ENCODE measurements at places on chromosomes 12 and 14. TPM values are rescaled to one million over a fixed set of nuclear protein-coding genes. Genes with fewer than 3 reads are reported as not detected.

DNA sequence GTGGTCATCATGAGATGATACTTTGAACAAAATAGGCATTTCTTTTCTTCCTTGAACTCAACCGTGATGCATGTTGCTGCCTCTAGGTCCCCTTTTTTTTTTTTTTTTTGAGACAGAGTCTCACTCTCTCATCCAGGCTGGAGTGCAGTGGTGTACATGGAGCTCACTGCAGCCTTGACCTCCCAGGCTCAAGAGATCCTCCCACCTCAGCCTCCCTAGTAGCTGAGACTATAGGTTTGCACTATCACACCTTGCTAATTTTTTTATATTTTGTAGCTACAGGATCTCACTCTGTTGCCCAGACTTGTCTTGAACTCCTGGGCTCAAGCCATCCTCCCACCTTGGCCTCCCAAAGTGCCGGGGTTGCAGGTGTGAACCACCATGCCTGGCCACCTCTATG is 20.6 kb downstream of the DIP2B start:
- no peak for DNase-seq

DNA sequence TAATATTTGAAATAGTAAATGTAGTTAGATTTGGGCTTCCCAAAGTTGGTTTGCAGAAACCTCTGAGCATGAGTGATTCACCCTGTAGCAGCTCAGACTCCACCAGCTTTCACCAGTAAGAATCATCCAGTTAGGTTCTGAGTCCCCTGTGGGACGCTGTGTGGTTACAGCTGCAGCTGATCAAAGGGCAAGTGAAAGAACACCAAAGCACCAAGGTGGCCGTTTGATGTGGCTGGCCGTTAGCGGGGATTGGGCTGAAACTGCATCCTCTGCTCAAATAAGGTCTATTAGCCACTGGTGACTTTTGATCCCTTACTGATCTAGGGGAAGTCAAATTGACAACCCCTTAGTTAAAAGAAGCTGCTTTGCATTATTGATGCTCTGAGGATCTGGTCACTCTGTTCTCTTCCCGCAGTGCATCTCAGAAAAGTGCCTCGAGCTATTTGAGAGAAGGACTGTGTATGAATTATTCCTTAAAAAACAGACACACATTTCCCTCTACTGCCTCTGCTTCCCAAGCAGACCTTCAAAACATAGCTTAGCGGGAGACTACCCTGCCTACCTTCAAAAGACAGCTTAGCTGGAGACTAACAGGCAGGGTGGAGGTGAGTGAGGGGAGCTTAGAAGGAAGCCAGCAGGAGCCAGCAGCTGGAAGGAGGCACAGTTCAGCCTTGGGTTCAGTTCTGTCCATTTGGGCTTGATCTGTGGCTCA is 3.7 kb downstream of the ABHD12B start:
- no peak for DNase-seq

GRCh38 chr14:77040741-77041653 is 12.5 kb upstream of the IRF2BPL start:
- DNase-seq = no peak

GRCh38 chr12:81381951-81382350 is 304.1 kb downstream of the ACSS3 start:
- DNase-seq = no peak

DNA sequence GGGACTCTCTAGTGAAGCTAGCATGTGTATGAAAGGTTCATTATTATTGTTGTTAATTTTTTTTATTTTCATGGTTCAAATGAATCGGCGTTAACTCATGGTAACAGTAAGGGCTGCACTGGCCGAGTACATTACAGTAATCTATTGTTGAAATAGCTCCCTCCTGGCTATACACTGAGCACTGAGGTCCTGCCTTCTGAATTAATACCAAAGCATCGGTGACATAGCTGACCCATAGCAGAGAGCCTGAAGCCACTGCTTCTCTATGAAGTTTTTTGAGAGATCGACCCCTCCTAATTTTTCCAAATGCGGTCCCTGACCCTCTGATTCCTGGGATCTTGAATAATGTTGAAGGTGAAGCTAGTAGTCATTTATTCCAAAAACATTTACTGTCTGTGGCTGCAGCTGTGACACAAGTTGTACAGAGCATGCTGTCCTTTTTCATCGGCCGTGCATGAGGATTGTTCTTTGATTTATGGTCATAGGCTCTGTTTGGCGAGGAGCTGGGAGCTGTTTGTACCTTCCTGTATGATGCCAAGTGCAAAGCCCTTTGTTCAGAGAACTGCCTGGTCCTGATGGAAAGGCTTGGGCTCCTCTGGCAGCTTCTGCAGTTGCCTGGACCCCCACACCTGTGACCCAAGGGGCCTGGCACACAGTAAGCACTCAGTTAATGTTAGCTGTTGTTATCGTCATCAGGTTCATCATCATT is 486.5 kb downstream of the EGLN3 start:
- no peak for DNase-seq

Gene AICDA
- polyA plus RNA-seq = not detected

DNA sequence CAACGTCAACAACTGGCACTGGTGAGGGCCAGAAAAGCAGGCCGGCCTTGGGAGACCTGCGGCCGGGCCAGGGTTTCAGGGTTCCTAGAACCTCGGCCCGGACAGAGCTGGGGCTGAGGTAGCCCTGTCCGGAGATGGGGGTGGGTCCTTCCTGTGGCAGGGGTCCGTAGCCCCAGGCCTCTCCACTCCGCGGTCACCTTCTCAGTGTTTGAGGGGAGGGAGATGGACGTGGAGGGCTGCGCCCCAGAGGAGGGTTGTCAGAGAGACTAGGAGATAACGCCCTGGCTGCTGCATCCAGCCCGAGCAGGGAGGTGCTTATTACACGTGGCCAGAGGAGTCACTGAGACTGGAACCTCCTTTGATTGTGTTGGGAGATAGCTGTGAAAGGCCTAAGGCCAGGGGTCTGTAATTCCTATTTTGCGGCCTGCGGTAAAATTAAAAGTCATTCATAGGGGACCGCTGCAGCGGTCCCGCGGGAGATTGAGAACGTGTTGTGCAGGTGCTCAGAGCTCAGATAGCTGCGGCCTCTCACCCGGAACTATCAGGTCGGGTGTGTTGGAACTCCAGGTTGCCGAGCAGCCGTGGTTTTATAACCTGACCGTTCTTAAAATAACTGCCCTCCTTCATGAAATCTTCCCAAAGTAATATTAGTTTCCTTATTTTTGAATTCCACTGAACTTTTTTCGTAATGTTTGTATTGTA is 507 bp downstream of the AHSA1 start:
- peak; percentile 21 for DNase-seq

- no peak for DNase-seq
Observed at GRCh38 chr14:105439710-105440553, 20.3 kb downstream of the MTA1 start.

Gene PRR13
- 208 TPM for polyA plus RNA-seq

DNA sequence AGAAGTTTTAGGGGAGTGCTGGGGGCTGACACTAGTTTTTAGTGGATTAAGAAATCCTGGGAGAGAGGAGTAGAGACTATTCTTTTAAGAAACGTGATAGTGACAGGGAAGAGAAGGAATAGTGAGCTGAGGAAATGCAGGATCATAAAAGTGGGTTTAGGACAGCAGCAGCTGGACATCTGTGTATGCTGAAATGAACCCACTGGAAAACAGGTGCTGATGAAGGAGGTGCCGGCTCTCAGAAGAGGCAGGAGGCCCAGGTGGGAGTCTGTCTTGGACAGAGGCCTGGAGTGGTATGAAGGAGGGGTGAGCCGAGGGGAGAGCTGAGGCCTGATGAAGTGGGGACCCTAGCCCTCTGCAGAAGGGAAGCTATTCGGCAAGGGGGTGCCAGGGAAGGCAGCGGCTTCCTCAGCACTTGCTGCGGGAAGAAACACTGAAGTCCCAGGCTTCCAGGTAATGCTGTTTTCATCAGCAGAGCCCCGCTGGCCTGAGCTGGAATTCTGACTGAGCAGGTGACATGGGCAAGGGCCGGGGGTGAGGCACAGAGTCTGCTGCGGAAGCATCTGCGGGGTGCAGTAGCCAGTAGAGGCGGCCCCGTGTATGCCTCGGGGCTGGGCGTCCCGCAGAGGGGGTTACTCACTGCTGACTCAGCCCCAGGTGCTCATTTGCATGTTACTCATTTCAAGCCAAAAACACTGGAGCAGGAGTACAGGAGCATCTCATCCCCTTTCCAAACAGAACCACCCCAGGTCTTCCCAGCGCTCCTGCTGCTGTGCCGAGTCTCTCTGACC is 89.7 kb downstream of the TMCC3 start:
- peak; percentile 90 for DNase-seq

Gene NANOG
- polyA plus RNA-seq = not detected

DNA sequence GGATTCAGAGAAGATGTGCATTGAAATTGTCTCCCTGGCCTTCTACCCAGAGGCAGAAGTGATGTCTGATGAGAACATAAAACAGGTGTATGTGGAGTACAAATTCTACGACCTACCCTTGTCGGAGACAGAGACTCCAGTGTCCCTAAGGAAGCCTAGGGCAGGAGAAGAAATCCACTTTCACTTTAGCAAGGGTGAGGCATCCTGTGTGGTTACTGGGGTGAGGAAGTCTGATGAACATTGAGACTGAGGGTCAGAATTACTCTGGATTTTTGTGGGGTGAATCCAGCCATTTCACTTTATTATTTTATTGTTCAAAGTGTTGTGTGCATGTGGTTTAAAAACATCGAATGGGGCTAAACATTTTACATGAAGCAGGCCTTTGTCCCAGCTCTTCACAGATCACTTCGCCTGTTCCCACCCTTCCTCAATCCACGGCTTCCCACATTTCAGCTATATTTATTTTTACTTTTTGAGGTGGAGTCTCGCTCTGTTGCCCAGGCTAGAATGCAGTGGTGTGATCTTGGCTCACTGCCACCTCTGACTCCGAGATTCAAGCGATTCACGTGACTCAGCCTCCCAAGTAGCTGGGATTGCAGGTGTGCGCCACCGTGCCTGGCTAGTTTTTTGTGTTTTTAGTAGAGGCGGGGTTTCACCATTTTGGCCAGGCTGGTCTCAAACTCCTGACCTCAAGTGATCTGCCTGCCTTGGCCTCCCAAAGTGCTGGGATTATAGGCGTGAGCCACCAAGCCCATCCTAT is 40.6 kb downstream of the SUPT16H start:
- DNase-seq = no peak

DNA sequence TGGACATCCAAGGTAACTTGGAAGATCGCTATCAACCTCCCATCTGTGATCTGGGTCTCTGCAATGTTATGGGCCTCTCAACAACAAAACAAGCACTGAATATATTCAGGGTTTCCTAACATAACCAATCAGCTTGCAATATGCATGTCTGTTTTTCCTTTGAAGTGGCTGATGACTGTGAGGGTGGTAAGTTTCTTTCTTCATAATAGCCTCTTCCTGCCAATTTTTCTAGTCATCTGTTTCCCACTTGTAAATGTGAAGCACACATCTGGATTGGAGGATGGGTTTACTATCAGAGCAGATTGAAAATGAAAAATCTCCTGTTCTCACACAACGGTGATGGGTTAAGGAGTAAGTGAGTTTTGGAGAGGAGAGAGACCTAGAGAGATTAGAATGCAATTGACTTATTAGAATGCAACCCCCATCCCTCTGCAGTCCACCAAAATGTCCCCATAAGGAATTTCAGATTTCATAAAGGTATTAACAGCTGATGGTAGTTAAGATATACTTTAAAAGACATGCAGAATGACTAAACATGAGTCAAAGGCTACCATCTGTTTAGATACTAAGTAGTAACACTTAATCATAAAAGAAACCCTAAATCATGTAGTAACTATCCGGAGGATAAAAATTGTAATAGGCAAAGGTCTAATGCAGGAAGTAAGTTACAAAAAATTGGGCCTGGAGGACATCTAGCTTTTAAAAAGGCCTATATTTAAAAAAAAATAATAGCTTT is 58.4 kb upstream of the SAV1 start:
- DNase-seq = peak; percentile 78

GRCh38 chr14:98348505-98348904 is 923.5 kb downstream of the BCL11B start:
- DNase-seq = no peak

Gene COX8C
- not detected for polyA plus RNA-seq

DNA sequence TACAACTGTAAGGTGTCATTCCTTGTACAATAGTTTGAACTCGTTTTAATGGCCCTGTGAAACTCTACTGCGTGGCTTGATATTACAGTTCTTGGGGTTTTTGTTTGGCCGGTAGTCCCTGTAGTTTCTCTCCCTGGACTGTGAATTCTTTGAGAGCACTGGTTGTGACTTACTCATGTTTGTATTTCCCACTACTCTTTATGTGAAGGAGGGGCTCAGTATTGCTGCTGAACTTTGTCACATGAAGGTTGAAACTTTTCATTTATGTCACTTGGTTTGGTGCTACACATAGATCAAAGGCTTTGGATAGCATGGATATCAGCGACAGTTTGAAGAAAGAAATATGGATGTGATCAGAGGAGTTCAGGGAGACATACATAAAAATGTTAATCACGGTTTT is 1.5 kb upstream of the POU6F1 start:
- DNase-seq = no peak

GRCh38 chr12:1293901-1294300 is 300.5 kb downstream of the FBXL14 start:
- no peak for DNase-seq

GRCh38 chr14:31440280-31440679 is 17.0 kb downstream of the DTD2 start:
- no peak for DNase-seq

- DNase-seq = no peak
Observed at GRCh38 chr12:11793921-11794710, 144.6 kb downstream of the ETV6 start.

GRCh38 chr14:75522224-75522982 is at the start of gene BATF:
TSS of gene BATF (plus strand) at chr14:75522469. CDS start at chr14:75522683, 214 bp downstream.
- no peak for DNase-seq

- DNase-seq = no peak
Observed at GRCh38 chr12:56007564-56008559, 10.8 kb downstream of the SUOX start.

Gene CPM
- polyA plus RNA-seq = 0.73 TPM

GRCh38 chr12:14540801-14541462 is 26.8 kb downstream of the PLBD1 start:
- peak; percentile 16 for DNase-seq

DNA sequence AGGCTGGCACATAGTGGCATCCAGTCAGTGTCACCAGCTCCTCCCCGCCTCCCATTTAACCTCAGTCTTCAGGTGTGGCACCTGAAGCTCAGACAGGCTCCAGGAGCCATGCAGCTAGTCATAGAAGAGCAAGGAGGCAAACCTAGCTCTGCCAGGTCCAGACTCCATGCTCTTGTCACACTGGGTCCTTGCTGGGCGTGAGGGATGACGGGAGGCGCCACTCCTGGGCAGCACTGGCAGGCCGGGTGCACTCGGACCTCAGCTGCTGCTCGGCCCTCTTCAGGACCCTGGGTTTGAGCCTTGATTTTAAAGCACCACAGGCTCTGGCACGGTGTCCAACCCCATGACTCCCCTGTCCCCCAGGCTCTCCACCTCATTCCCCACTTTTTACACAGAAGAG is 24.1 kb downstream of the ITPK1 start:
- DNase-seq = no peak

Gene KCNJ8
- not detected for polyA plus RNA-seq

Gene CATSPERB
- 0.11 TPM for polyA plus RNA-seq

GRCh38 chr12:38898001-38898684 is 7.2 kb downstream of the CPNE8 start:
- DNase-seq = peak; percentile 44
